Esophagus muscularis mucosa (tissue), 4 donors: ENCODE measurements at places on chromosomes 16 and 17. TPM values are rescaled to one million over a fixed set of nuclear protein-coding genes. Genes with fewer than 3 reads are reported as not detected.

DNA sequence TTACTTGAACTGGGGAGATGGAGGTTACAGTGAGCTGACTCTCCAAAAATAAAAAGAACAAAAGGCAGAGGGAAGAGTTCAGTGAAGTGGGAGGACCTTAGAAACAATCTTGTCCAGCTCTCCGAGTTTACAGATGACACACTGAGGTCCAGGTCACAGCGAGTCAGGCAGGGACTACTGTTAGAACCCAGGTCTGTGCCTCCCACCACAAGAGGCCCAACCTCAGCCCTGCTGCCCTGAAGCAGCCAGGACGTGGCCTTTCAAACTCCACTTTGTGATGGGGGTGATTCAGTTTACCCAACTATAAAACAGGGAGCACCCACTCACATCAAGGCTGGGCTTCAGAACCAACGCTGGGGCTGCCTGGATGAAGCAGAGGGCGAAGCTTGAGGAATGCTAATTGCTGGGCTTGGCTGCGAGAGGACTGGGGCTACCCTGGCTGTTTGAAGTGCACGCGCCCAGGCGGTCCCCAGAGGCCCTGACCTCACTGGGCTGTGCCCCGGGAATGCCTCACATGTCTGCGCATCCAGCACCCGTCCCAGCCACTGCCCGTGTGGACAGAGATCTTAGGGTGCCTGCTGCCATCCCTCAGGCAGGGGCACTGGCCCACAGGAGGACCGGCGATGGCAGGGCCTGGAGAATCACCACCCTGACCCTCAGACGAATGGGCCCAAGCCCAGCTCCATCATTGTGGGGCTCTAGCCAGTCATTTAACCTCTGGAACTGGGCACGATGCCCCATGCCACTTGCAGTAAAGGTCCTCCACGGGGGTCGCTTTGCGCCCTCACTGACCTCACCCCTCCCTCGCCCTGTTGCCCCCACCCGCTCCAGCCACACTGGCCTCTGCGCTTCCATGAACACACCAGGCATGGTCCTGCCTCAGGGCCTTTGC lies 11.4 kb downstream of the SLC5A10 start:
- no peak for DNase-seq
- H3K27ac ChIP-seq, result no peak overlapping the region
- H3K27me3 ChIP-seq, result no peaks in the 10 kb centered on the region
- H3K4me3 ChIP-seq, result no peak overlapping the region
- H3K4me1 ChIP-seq, result peaks cover 15% of the 10 kb centered on the region
- no peaks in the 10 kb centered on the region for H3K36me3 ChIP-seq

The KRT33A gene
- not detected for total RNA-seq

DNA sequence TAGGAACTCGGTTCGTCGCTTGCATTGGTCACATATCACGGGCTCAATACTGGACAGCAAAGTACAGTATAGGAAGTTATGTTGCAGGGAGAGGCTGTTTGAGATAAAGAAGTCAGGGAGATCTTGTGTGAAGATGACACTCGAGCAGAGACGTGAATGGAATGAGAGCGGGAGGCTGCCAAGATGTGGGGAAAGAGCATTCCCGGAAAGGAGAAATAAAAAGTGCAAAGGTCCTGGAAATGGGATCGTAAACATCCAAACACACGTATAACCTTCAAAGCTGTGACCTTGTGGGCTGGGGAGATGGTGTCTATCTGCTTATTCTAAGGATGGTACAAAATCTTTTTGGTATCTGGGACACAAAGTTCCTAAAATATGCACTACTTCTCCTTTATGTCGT lies 43.0 kb upstream of the MYOCD start:
- no peak overlapping the region for H3K27ac ChIP-seq
- no peak overlapping the region for H3K4me3 ChIP-seq
- no peak for DNase-seq
- no peaks in the 10 kb centered on the region for H3K36me3 ChIP-seq
- peaks cover 4% of the 10 kb centered on the region for H3K4me1 ChIP-seq

DNA sequence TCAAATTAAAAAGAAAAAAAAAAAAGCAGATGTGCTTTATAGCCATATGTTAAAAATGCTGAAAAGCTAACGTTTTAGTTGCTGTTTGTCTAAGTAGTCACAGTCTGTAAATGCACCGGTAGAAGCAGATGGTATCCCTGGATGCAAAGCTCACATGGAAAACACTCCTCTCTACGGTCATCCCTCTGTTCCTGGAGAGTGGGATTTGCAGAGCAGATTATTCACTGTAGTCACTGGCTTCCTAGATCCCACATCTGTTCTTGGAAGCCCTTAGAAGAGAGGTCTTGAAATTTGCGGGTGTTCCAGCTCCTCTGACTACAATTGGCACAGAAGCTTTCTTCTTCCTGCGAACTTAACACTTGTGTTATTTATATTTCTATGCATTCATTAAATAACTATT lies 186.6 kb downstream of the PMP22 start:
- peak; percentile 39 for DNase-seq
- H3K27me3 ChIP-seq, result no peaks in the 10 kb centered on the region
- no peaks in the 10 kb centered on the region for H3K36me3 ChIP-seq
- no peaks in the 10 kb centered on the region for H3K4me1 ChIP-seq

The BCL6B gene
- 0.83 TPM for total RNA-seq

The ITGA2B gene
- total RNA-seq, result 1.4 TPM

The ETV4 gene
- 1.3 TPM for total RNA-seq

The OSGIN1 gene
- total RNA-seq, result 17.6 TPM

The GNAO1 gene
- total RNA-seq, result 3.0 TPM

The PRSS33 gene
- total RNA-seq, result not detected

- H3K27me3 ChIP-seq, result no peaks in the 10 kb centered on the region
- H3K4me1 ChIP-seq, result no peaks in the 10 kb centered on the region
- no peaks in the 10 kb centered on the region for H3K36me3 ChIP-seq
- no peak overlapping the region for H3K27ac ChIP-seq
- no peak overlapping the region for H3K4me3 ChIP-seq
These were observed 50.7 kb upstream of the SIAH1 start for GRCh38 chr16:48435906-48436305.

GRCh38 chr17:74605361-74605760 lies 13.3 kb upstream of the CD300LD start:
- no peaks in the 10 kb centered on the region for H3K36me3 ChIP-seq
- H3K27me3 ChIP-seq, result no peaks in the 10 kb centered on the region
- H3K4me1 ChIP-seq, result peaks cover 12% of the 10 kb centered on the region

GRCh38 chr17:9057310-9057709 lies 36.0 kb downstream of the NTN1 start:
- no peaks in the 10 kb centered on the region for H3K4me1 ChIP-seq
- H3K27ac ChIP-seq, result no peak overlapping the region
- H3K4me3 ChIP-seq, result no peak overlapping the region
- H3K27me3 ChIP-seq, result no peaks in the 10 kb centered on the region
- no peaks in the 10 kb centered on the region for H3K36me3 ChIP-seq

- H3K4me1 ChIP-seq, result peaks cover 47% of the 10 kb centered on the region
- no peak for DNase-seq
- no peaks in the 10 kb centered on the region for H3K27me3 ChIP-seq
- peak overlapping the region; percentile 92 for H3K27ac ChIP-seq
- H3K4me3 ChIP-seq, result peak overlapping the region; percentile 97
These were observed 1.0 kb downstream of the LITAF start for GRCh38 chr16:11585460-11586377.

GRCh38 chr16:89054714-89055113 lies 38.9 kb upstream of the ACSF3 start:
- DNase-seq, result no peak
- H3K4me1 ChIP-seq, result no peaks in the 10 kb centered on the region
- H3K27ac ChIP-seq, result no peak overlapping the region
- H3K27me3 ChIP-seq, result peaks cover 98% of the 10 kb centered on the region
- no peak overlapping the region for H3K4me3 ChIP-seq

The OTOA gene
- not detected for total RNA-seq

The CD300H gene
- not detected for total RNA-seq

GRCh38 chr17:21512307-21513011 lies 136.3 kb downstream of the KCNJ12 start:
- H3K4me3 ChIP-seq, result peak overlapping the region; percentile 36
- no peak overlapping the region for H3K27ac ChIP-seq
- peaks cover 9% of the 10 kb centered on the region for H3K4me1 ChIP-seq
- H3K36me3 ChIP-seq, result no peaks in the 10 kb centered on the region

DNA sequence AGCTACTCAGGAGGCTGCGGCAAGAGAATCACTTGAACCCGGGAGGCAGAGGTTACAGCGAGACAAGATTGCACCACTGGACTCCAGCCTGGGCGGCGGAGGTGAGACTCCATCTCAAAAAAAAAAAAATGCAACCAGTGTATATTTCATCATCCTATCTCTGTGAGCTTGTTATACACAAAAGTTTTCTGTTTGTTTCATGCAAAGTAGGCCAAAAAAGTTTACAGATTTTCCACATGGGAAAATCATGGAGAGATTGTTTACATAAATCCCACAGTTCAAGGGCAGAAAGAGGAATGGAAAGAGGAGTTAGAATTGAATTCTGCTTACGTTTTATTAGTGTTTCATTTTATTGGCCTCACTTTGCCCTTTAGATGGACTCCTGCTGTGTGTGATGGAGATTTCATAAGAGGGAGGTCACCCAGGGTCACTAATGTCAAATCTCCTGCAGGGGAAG lies 24.7 kb downstream of the NARF start:
- no peaks in the 10 kb centered on the region for H3K27me3 ChIP-seq
- H3K4me3 ChIP-seq, result no peak overlapping the region
- H3K4me1 ChIP-seq, result peaks cover 5% of the 10 kb centered on the region
- no peak overlapping the region for H3K27ac ChIP-seq
- no peak for DNase-seq

GRCh38 chr17:81514489-81514738 lies 1.8 kb upstream of the ACTG1 start:
- H3K4me1 ChIP-seq, result peaks cover 51% of the 10 kb centered on the region
- peak overlapping the region; percentile 100 for H3K27ac ChIP-seq
- peak overlapping the region; percentile 94 for H3K4me3 ChIP-seq
- no peaks in the 10 kb centered on the region for H3K27me3 ChIP-seq
- no peak for DNase-seq
- H3K36me3 ChIP-seq, result peaks cover 28% of the 10 kb centered on the region

The HBA2 gene
- 230 TPM for total RNA-seq

- no peaks in the 10 kb centered on the region for H3K27me3 ChIP-seq
- no peak overlapping the region for H3K27ac ChIP-seq
- no peak for DNase-seq
- H3K4me3 ChIP-seq, result no peak overlapping the region
- H3K4me1 ChIP-seq, result peaks cover 14% of the 10 kb centered on the region
These were observed 380.3 kb downstream of the SNX29 start for GRCh38 chr16:12356632-12357340.

DNA sequence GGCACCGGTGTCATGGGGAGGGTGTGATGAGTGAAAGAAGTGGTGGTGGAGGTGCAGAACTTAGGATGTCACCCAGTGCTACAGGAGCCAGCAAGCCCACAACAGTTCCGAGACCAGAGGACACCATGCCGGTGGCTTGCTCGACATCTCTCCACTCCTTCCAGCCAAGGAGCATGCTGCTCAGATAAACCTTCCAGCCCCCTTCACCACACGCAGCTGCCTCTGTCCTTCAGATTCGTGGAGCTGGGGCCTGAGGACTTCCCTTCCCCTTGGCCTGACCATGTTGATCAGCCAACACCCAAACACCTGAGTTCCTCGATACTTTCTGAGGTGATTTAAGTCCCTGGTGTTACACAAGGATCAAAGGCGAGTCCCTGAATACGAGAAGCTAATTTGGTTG lies 188.8 kb upstream of the FOXF1 start:
- peaks cover 8% of the 10 kb centered on the region for H3K4me1 ChIP-seq
- H3K4me3 ChIP-seq, result no peak overlapping the region
- no peaks in the 10 kb centered on the region for H3K27me3 ChIP-seq
- no peak for DNase-seq
- H3K36me3 ChIP-seq, result no peaks in the 10 kb centered on the region
- H3K27ac ChIP-seq, result no peak overlapping the region

The RUNDC3A gene
- total RNA-seq, result 1.8 TPM

- peak overlapping the region; percentile 89 for H3K27ac ChIP-seq
- DNase-seq, result no peak
- no peaks in the 10 kb centered on the region for H3K36me3 ChIP-seq
These were observed 304.4 kb downstream of the SEC14L1 start for GRCh38 chr17:77444984-77445759.

The MPP2 gene
- 15.9 TPM for total RNA-seq

GRCh38 chr16:2333772-2334379 lies 6.7 kb downstream of the ABCA3 start:
- no peaks in the 10 kb centered on the region for H3K27me3 ChIP-seq
- no peak overlapping the region for H3K4me3 ChIP-seq
- peak; percentile 37 for DNase-seq
- H3K4me1 ChIP-seq, result peaks cover 11% of the 10 kb centered on the region
- H3K36me3 ChIP-seq, result no peaks in the 10 kb centered on the region

The PPP1R27 gene
- total RNA-seq, result not detected

DNA sequence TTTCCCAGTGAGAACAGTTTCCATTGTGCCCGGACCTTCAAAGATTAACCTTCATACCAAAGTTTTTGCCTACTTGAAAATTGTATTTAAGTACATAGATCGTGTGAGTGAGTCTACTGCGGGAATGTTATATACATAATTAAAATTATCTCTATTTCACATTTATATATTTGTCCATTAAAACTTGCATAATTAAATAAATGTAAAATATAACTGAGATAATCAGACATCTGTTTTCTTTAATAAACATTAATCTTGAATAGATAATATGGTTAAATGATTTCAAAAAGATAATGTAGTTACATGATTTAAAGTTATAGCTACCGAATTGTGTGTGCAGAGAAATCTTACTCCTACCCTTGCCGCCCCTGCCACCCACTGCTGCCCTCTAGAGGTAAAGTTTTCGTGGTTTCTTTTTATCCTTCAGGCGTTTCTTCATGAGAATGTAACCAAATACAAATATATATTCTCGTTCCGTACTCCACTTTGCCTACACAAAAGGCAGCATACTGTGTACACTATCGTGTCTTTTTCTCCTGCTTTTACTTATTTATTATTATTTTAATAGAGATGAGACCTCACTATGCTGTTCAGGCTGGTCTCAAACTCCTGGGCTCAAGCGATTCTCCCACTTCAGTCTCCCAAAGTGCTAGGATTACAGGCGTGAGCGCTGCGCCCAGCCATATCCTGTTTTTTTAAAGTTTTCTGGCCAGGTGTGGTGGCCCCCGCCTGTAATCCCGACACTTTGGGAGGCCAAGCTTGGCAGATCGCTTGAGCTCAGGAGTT lies 35.6 kb downstream of the RPA1 start:
- DNase-seq, result no peak
- no peak overlapping the region for H3K4me3 ChIP-seq
- H3K4me1 ChIP-seq, result no peaks in the 10 kb centered on the region

- peak overlapping the region; percentile 47 for H3K27ac ChIP-seq
- peaks cover 21% of the 10 kb centered on the region for H3K4me1 ChIP-seq
- no peak for DNase-seq
These were observed 73.1 kb downstream of the CDH13 start for GRCh38 chr16:82699711-82700495.

DNA sequence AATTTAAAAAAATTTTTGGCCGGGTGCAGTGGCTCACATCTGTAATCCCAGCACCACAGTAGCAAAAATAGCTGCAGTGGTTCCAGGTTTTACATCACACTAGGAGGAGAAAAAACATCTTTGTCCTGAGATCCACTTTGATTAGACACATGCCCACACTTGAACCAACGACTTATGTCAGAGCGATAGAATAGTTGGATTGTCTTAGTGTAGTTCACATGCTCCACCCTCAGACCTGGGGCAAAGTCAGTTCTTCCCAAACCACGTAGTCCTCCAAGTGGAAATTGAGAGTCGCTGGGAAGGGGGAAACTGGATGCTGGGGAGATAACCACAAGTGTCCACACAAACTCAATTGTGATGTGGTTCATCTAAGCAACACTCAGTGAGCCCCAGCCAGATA lies 11.4 kb upstream of the ITGAM start:
- H3K27me3 ChIP-seq, result no peaks in the 10 kb centered on the region
- H3K4me1 ChIP-seq, result no peaks in the 10 kb centered on the region

The SEPTIN12 gene
- total RNA-seq, result not detected
